NCI-H187 (cell line): ENCODE measurements at places on chromosomes 3 and 15.

DNA sequence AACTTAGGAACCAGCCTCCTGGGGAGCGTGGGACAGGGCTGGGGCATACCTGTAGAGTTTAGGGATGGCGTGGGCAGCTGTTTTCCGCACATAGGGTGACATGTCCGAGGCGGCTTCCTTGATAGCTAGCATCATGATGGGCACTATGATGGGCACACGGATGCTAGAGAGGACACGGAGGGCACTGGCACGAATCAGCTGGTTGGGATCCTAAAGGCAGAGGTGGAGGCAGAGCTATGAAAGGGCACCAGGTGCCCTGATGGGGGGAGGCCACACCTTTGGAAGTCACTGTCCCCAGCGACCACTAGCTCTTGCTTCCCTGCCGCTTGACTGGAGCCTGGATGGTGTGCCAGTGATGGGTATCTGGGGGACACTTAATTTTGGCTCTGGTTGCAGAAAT lies 28.3 kb downstream of the AP3B2 start:
- DNase-seq = no peak

- DNase-seq = no peak
These were observed 14.0 kb downstream of the ABHD6 start for GRCh38 chr3:58251631-58252035.

GRCh38 chr15:25742041-25742730 lies 120.9 kb downstream of the ATP10A start:
- no peak for DNase-seq

GRCh38 chr15:61447981-61448380 lies 218.9 kb upstream of the RORA start:
- no peak for DNase-seq

DNA sequence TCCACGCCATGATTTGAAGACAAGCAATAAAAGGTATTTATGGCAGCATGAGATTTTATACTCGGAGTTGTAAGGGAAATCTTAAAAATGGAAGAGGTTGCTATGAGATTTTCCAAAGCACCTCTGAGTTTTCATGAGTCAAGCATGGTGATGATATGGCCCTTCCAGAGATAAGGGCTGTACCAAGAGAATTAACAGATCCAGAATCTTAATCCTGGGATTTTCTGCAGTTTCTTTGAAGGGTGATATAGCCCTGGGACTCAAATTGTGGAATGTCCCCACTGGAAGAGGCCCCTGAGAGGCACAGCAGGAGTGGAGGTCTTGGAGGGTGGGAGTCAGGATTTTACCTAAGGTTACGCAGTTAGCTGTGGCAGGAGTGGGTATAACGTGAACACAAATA lies 243.3 kb downstream of the ZNF621 start:
- no peak for DNase-seq

DNA sequence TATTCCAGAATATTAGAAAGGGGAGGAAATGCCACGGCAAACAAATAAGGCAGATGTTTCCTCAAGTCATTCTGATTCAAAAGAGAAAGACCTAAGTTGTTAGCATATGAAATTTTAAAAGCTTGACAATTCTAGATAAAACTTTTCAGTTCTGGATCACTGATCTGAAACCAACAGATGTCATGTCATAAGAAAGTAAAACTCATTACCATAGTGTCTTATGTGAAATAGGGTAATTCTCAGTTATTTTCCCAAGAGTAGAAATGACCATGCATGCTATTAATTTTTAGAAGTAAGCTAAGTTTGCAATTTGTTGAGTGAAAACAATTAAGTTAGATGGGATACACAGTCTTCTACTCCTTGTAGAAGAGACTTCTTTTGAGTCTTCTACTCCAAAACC lies 630.3 kb downstream of the NAALADL2 start:
- DNase-seq = no peak

DNA sequence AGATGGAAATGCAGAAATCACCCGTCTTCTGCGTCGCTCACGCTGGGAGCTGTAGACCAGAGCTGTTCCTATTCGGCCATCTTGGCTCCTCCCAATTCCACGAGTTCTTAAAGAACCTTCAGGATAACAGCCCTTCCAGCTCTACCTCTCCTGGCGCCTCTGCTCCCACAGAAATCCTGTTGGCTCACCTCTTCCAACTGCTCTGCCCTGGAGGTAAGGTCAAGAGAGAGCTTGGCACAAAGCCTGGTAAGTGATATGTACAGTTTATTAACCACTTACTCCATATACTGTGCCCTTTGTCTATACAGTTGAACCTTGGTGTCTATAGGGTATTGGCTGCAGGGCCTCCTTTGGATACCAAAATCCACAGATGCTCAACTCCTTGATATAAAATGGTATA lies 17.8 kb upstream of the FGF12 start:
- no peak for DNase-seq
